ENCODE measurements at places on chromosomes 6 and 20.
A peak's percentile ranks its signal among the peaks of the same experiment; 100 is the strongest.

DNA sequence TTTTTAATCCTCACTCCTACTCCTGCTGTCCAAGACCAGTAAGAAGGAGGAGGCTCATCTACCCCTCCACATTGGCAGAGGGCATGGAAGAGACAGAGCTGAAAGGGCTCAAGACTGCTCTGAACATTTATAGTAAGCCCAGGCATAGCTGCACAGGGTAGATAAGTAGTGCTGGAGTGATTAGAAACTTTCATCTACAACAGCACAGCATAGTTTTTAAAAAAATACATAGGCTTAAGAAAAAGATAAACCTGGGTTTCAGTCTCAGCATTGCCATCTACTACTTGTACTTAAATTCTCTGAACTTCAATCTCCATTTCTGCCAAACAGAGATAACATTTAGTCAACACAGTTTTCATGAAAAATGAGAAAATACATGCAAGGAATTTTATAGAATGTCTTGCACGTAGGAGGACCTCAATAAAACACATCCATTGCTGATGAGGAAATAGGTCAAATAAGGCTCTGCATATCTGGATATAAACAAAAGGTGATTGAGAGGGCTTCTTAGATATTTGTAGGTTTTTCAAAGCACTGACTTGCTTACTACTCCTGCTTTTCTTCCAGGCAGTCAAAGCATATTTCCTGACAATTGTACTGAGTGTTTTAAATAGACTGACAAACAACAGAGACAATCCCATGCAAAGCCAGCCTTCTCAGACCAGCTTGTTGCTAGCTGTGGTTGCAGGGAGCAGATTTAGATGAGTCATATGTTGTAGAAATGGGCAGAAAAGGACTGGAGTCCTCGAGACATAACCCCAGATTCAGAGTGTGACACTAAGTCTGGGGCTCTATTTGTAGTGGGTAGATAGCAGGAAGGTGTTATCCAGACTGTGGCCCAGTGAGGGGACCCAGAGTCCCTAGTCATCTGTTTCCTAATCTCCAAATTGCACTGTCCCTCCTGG lies 107.4 kb upstream of the TAB2 start:
- no peak for DNase-seq

- no peak for DNase-seq
Measured at GRCh38 chr6:140441256-140441655, 1066.8 kb upstream of the CITED2 start.

- no peak for DNase-seq
Measured at GRCh38 chr6:133835901-133836300, 53.0 kb upstream of the TCF21 start.

DNA sequence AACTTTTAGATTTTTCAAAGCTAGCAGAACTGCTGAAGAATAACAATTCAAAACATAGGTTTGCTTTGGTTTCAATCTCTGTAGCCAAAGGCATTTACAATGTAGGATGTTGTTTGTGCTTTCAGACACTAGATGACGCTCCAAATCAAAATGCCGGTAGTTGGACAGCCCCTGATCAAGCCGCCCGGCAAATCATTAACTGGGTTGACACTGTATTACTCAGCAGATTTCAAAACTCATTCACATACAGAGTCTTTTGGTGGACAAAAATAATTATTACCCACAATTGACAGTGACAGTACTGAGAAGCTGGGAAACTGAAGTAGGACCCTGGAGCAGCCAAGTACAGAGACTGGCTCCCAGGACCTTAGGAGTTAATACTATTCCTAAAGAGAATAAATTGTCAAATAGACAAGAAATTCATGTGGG lies 21.3 kb upstream of the HFE start:
- DNase-seq = no peak

GRCh38 chr6:169439710-169440109 lies 186.1 kb upstream of the THBS2 start:
- no peak for DNase-seq

DNA sequence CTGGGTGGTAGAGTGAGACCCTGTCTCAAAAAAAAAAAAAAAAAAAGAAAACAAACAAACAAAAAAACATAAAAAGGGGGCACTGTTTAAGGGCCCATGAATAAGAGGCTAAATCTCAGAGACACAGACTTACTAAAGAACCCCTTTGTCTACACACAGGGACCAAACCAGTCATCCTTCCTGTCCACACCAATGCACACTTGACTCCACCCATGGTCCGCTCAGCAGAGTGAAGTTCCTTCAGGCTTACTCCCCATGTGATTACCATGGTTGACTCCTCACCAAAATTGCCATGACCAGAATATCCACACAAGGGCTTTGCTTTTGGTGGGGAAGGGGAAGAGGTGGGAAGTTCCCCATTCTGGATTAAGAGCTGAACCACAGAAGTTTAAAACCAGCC lies 19.4 kb upstream of the REPS1 start:
- no peak for DNase-seq

DNA sequence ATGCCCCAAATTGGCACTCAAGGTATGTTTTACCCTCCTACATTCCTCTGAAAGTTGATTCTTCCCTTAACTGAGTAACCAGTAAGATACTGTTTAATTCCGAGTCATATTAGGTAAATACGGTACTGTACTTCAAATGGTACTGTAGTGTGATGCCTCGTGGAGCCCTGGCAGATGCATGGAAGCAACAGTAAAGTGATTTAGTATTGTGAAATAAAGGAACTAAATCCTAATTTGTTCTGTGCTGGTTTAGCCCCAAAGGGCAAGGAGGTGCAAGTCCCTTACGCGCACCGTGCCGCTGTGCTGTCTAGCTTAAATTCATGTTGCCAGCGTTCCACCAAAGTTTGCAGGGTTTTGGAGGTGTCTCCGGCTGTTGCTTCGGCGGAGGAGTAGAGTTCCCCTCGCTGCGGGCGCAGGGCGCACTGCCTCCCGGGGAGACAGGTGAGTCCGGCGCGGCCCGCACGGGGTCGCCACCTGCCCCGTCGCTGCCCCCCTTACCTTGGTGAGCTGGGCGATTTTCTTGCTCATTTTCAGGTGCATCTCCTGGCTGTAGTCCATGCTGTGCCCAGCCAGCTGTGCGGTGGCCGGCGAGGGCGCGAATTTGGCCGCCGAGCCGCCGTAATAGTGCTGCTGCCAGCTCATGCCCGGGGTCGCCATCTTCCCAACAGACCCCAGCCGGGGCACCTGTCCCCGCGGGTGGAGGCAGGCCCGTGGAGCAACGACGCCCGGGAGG lies 655 bp downstream of the FAM184A start:
- no peak for DNase-seq

- no peak for DNase-seq
Measured at GRCh38 chr6:64733433-64733832, 973.6 kb downstream of the EYS start.

- DNase-seq = no peak
Measured at GRCh38 chr6:105209950-105210706, 30.3 kb upstream of the POPDC3 start.

DNA sequence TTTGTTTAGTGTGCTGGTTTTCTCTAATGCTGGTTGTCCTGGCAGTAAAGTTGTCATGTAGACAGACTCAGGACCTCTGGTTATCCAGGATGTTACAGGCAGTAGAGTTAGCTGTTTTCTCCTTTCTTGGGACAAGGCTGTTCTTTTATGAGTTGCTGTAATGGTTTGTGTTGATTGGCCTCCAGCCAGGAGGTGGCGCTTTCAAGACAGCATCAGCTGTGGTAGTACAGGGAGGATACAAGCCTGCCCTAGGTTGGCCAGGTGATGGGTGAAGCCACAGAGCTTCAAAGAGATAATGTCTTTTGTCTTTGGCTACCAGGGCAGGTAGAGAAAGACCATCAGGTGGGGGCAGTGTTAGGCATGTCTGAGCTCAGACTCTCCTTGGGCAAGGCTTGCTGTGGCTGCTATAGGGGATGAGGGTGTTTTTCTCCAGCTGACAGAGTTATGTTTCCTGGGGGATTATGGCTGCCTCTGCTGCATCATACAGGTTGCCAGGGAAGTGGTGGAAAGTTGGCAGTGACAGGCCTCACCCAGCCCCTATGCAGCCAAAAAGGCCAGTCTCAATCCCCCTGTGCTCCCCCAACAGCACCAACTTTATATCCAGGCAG lies 127.2 kb upstream of the TAB2 start:
- DNase-seq = no peak

GRCh38 chr20:39338469-39339376 lies 376.6 kb downstream of the DHX35 start:
- DNase-seq = peak; percentile 42

- DNase-seq = no peak
Measured at GRCh38 chr6:149284904-149285303, 32.6 kb upstream of the TAB2 start.

GRCh38 chr20:25173886-25174308 lies 21.6 kb upstream of the ENTPD6 start:
- DNase-seq = no peak

- no peak for DNase-seq
Measured at GRCh38 chr20:39398656-39399055, 436.5 kb downstream of the DHX35 start.

- no peak for DNase-seq
Measured at GRCh38 chr20:36792422-36792821, 18.9 kb upstream of the DSN1 start.

- peak; percentile 57 for DNase-seq
Measured at GRCh38 chr6:33771146-33772081, 17.5 kb downstream of the LEMD2 start.

DNA sequence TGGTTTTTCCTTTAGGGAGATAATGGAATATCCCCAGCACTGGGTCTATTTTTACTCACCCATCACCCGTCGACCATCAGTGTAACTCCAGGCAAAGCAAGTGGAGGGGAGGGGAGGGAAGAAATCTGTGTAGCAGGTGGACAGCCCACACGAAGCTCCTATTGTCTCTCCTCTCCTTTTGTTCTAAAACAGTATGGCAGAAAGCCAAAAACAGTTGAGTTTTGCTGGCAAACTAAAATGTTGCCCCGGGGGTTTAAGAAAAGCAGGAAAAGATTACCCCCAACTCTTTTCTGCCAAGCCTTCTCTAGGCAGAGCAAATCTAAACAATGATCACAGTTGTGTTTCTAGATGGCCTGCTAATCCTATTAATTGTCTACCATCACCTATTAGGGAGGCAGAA lies 89.7 kb downstream of the PREP start:
- no peak for DNase-seq

DNA sequence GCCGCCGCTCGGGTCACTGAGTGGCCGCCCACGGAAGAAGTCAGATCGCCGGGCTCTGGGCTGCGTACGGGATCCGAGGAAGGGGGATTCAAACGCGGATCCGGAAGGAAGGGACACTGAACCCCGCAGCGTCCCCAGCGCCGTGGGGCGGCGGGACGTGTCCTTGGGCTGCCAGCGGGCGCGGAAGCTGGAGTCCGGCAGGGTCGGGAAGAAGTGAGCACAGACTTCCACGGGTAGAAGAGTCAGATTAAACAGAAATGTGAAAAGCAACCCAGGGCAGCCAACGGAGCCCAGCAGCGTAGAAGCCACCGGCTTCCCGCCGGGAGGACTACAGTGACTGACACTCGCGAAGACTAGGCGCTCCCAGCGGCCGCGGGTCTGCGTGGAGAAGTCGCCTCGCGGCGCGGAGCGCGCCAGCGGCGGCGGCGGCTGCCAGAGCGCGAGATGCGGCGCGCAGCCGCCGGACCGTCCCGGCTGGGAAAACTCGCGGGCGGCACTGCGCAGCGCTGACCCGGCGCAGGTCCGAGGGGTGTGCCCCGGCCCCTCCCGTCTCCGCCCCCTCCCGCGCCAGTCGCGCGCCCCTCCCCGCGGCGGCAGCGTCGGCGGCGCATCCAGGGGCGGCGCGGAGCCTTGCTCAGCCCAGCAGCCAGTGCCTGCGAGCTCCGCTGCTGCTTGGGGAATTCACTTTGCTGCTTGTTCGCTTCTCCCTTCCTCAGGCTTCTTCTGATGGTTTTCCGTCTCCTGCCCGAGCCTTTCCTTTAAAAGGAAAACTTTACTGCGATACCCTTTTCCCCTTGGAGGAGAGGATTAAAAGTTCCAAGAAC lies at the start of gene SAMD5:
SAMD5 (plus strand) TSS at position 649 of the 824 bp plus-strand sequence. CDS start 239 bp downstream, outside the sequence.
- DNase-seq = no peak

- DNase-seq = no peak
Measured at GRCh38 chr6:141957271-141957670, 175.5 kb upstream of the GJE1 start.

DNA sequence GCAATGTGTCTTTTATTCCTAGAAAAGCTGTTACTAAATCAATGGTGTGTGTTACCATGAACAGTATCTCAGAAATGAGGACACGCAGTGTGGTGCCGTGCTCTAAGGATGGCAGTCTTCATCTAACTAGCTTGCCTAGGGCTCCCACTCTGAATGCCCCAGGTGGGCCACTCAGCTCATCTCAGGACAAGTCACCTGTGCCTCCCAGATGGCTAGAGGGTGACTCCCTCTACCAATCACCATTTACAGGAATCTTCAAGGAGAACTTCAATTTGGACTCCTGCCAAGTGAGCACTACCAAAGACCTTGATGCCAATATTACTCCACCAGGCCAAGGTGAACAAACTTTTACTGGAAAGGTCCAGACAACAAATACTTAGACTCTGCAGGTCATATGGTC lies 202.8 kb upstream of the FOXQ1 start:
- no peak for DNase-seq

DNA sequence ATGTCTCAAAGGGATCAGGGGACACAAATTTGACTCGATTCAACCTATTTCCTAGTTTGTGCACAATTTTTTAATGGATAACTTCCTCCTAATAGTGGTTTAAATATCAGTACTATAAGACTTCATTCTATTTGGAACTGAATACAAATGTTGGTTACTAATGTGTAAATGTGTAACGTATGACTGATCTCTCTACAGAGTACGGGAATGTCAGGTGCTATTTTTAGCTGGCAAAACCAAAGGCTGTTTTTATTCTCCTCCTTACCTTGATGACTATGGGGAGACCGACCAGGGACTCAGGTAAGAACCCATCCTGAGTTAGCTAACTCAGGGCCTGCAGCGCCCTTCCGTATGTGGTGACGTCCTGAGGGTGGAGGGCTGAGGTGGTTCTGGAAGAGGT lies 33.0 kb downstream of the PRPH2 start:
- no peak for DNase-seq

GRCh38 chr6:156969233-156969632 lies 192.1 kb downstream of the ARID1B start:
- no peak for DNase-seq

GRCh38 chr6:108123481-108123929 lies 42.3 kb upstream of the NR2E1 start:
- no peak for DNase-seq

DNA sequence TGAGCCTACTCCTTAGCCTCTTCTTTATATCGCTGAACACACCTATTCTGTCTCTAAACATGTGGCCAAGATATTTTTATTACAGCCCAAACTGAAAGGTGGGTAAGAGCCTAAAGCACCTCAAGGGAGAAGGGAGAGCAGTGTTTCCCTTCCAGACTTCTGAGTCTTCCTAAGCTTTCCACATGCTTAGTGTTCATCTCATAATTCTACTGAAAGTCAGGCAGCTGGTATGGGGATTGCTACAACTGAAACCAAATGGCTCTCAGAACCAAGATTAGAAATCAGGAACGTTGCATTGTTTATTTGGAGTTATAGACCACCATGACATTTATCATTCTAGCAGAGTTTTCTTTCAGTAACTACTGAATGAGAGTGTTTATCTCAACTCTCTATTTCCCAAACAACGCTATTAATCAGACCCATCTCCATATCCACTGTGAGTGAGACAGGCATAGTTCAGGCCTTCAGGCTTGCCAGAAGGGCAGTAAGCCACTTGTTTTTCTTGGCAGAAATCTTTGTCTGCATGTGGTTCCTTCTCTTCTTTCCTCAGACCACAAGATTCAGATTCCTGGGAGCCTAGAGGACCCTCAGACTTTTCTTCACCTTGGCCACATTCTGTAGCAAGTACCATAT lies 22.8 kb downstream of the VGLL2 start:
- DNase-seq = no peak
